ENCODE measurements at places on chromosomes 4 and X.

DNA sequence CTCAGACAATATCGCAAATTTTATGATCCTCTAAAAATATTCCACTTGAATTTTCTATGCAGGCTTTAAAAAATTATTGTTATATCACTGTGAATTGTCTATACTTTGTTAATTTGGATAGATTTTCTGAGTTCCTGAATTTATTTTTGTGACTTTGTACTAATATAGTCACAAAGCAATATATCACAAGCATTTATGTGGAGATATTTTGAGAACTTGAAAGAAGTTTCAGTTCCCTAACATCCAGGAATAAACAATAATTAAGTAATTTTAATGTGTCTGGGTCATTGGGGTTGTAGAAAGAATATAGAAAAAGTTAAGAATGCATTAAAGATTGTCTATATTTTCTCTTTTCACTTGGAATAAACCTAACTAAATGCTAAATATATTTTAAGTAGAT, 32.0 kb downstream of the CXCL8 start:
- DNase-seq: no peak

DNA sequence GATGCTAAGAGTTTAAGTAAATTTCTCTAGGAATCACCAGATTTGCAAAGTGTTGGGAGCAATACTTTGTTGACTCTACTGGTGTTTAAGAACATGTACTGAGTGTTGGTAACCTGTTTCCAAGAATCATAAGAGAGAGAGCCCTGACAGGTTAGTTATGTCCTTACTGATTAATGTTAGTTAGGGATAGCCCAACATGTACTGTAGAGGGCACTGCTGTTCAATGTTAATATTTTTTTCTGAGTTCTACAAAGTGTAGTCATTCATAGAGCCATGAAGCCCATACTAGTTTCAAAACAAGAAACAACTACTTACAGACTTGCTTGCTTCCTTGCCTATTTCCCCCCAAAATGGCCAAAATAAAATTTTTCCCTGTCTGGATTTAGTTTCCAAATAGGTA, 11.9 kb downstream of the TMPRSS11D start:
- DNase-seq: no peak

- no peak for DNase-seq
Measured at GRCh38 chrX:40460926-40461325, 119.8 kb upstream of the ATP6AP2 start.

GRCh38 chr4:118139241-118139640, 105.0 kb downstream of the NDST3 start:
- no peak for DNase-seq

- peak; percentile 39 for DNase-seq
Measured at GRCh38 chr4:105305019-105305836, 158.6 kb downstream of the TET2 start.

DNA sequence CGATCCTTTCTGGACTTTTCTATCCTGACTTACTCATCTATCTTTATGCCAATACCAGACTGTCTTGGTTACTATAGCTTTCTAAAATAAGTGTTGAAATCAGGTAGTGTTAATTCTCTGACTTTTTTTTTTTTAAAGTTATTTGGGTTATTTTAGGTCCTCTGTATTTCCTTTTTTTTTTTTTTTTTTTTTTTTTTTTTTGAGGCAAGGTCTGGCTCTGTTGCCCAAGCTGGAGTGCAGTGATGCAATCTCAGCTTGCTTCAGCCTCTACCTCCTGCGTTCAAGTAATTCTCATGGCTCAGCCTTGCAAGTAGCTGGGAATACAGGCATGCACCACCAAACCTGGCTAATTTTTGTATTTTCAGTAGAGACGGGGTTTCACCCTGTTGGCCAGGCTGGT, 2.8 kb upstream of the NELFA start:
- no peak for DNase-seq

- no peak for DNase-seq
Measured at GRCh38 chr4:186957952-186958555, 234.4 kb upstream of the FAT1 start.

Data from CD4-positive, CD25-positive, alpha-beta regulatory T cell (primary cell).